ENCODE measurements at places on chromosomes 2 and 18.
A peak's percentile ranks its signal among the peaks of the same experiment; 100 is the strongest.

DNA sequence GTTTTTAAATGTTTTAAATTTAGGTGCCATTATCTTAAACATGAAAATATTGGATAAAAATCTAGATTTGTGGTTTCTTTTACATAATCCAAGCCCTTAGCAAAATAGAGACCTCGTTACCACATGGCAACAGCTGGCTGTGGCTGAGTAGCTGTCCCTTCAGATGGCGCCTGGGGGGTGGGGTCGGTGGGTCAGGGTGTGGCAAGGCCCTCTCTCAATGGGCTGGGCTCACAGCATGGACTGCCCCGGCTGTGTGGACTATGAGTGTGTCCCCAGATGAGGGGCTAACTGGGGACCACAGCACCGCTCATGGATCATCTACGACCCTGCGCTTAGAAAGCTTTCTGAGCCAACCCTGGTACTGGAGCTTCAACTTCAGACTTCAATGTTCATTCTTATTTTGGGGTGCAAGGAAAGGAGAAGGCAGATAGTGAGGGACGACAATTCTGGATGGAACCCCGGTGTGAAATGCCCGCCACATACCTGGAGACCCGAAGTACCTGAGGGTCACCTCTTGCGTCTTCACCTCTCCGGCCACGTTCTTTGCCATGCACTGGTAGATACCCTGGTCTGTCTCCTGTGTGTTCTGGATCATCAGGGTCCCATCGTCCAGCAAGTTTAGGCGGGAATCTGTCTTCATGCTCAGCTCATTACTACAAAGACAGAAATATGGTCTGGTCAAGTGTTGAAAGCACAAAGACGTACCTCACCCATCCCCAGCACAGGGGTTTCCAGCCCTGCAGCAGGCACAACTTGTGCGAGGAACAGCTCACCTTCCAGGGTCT is 71.0 kb downstream of the PXDN start:
- no peak for DNase-seq

DNA sequence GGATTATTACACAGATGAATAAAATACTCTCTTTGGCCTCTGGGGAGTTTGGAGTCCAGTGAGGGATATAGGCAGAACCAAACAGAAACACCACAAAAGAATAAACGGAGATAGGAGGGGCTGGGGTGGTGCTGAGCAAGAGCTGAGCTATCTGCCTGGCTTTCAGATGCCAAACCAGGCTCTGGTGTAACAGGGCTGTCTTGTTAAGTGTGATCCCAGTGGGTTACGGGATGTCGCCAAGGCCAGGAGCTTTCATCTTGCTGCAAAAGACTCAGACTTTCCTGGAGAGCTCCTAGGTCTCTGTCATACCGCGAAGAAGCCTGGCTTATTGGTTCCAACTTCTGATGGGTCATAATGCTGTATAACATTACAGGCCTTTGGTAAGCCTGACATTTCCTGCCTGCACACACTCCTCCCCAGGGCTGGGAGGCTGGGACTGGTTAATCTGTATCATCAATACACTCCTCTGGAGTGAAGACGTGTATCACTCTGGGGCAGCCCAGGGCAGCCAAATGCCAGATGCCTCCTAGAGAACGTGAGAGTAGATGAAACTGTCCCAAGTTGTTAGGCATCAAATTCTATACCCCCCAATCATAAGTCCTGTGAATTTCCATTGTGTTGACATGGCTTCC is 60.5 kb downstream of the STPG4 start:
- DNase-seq = no peak

GRCh38 chr18:58272779-58273435 is 228.9 kb downstream of the NEDD4L start:
- DNase-seq = no peak

- no peak for DNase-seq
Measured at GRCh38 chr18:13317801-13318200, 99.2 kb downstream of the LDLRAD4 start.

GRCh38 chr18:31100436-31101182 is 1.6 kb downstream of the DSC2 start:
- no peak for DNase-seq

DNA sequence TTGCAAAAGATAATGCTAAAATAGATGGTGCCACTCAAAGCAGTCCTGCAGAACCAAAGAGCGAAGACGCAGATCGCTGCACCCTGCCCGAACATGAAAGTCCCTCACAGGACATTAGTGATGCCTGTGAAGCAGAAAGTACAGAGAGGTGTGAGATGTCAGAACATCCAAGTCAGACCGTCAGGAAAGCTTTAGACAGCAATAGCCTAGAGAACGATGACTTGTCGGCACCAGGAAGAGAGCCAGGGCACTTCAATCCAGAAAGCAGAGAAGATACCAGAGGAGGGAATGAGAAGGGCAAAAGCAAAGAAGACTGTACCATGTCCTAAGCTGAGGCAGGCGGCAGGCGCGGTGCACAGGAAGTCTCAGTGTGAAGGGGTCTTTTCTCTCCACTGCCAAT is 34.8 kb upstream of the RBM44 start:
- DNase-seq = no peak

GRCh38 chr2:63465633-63466032 is 122.6 kb downstream of the WDPCP start:
- no peak for DNase-seq

DNA sequence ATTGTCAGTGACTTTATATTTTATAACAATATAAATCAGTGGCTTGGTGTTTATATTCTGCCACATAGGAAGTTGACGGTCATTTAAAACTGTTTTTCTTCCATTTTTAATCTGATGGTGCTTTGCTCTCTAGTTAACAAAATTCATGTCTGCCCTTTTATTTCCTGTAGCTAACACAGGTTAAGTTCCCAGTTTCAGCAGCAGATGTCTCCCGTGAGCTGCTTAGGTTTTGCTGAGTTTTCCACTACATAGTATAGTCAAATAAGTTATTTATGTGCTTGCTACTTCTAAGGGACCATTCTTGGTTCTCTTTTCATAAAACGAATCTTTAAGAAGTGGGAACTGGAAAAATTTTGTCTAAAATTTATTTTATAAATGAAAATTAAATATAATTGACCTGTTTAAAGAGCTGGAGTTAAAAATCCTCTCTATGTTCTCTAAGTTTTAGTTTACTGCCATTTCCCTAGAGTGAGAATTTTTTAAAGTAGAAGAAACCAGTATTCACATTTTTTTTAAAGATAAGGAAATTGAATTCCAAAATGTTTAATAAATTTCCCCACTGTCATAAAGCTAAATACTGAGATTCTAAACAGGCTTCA is 20.6 kb downstream of the HTR2B start:
- DNase-seq = peak; percentile 30

- DNase-seq = peak; percentile 60
Measured at GRCh38 chr2:170409164-170409535, 231.2 kb downstream of the MYO3B start.

DNA sequence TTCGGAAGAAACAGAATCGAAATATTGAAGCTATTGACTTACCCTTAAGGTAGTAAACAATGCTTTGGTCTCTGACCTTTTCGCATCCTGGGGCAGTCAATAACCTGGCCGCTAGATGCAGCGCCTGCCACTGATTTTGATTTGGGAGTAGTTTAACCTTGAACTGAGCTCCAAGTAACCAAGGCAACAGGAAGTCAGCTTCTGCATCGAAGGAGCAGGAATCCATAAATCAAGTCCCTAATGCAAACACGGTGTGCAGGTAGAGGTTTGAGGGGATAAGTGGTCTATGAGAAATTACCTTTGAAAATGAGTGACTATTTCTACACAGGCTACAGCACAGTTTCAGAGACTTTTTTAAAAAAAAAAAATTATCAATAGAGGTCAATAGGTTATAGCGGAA is 353.5 kb downstream of the SETBP1 start:
- no peak for DNase-seq

DNA sequence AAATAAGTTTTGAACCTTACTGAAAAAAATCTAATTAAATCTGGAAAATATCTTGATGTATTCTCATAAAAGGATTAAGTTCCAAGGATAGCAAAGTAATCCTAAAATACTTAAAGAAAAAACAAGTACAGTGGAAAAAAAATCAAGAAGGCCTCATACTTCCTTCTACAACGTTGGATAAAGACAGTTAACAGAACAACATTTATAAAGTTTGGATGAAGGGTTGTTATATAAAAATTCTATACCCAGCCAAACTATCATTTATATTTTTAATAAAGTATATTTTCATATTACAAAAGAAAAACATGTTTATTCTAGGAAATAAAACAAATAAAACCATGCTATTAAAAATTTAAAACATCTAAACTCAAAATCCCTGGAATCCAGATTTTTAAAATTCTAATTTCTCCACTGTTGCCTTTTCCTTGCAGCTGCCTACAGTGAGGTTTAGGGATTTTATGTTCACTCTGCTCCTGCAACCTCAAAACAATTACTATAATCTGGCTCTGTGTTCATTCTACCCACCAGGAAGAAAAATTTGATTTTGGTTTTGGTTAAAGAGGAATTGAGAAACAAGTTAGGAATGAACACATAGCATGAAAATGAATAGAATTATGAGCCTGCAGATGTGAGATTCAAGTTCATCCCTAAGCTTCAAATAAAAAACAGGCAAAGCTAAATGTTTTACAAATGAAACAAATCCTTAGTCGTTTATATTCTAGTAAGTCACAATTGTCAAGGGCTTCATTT is 142.8 kb downstream of the LPIN1 start:
- DNase-seq = no peak

DNA sequence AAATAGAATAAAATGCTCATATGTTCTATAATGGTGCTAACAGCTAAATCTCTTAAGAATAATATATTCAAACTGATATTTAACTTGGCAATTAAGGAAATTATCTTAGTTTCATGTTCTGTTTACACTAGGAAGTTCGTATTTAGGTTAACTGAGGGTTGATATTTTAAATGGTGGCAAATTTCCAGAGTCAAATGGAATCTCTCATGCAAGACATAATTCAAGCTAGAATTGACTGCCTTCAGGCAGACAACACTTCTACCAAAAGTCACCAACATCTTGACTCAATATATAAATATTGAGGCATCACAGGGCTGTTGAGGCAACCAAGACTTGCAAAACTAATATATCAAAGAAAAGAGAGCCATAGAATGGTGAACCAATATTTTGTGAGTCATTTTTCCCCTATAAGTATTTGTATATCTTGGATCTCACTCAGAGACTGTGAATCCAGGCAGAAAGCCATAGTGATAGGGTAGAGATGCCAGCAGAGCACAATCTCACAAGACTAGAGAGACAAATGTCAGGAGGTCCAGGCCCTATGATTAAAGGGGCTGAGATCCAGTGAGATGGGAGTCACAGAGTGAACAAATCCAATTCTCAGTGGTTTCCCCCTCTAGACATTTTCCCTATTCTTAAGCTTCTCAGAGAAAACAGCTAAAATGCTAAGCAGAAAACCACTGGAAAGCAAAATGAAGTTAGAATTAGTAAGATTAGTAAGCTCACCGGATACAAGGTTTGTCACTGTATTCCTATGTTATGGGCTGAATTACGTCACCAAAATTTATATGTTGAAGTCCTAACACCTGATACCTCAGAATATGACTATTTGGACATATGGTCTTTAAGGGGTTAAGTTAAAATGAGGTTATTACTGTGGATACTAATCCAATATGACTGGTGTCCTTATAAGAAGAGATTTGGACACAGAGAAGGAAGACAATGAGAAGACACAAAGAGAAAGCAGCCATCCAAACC is 358.2 kb upstream of the UBE2E3 start:
- DNase-seq = no peak

GRCh38 chr18:48688961-48689360 is 150.1 kb downstream of the CTIF start:
- no peak for DNase-seq

GRCh38 chr18:50006470-50007046 is 188.4 kb downstream of the MYO5B start:
- no peak for DNase-seq

- DNase-seq = no peak
Measured at GRCh38 chr2:119490106-119490505, 34.2 kb downstream of the SCTR start.

GRCh38 chr2:74876081-74876886 is 42.4 kb downstream of the HK2 start:
- peak; percentile 68 for DNase-seq

DNA sequence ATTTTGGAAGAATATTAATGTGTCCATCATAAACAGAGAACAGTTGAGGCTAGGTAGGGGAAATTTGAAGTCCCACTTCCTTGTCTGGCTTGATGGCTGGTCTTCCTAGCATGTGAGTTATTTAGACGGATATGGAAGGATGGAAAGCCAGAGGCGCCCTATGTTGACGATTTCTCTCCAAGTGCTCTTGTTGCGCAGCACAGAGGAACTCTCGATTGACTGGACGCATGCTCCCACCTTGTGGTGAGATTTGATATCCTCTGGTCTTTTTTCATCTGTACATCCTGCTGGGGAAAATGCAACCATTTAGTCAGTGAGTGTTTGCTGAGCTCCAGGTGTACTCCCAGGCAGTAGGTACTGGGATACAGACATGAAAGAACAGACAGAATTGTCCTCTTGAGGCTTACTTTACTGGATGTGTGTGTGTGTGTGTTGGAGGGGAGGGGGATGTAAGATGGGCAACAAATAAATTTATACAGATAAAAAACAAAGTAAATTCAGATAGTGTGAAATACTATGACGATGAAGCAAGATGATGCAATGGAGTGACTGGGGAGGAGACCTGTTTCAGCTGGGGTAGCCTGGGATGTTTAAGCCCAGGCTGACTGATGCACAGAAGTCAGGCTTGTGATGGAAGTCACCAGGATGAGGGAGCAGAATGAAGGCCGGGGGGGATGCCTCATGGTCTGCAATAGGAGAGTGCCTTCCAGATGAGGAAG is 137.2 kb downstream of the TRIM43 start:
- peak; percentile 3 for DNase-seq

- DNase-seq = no peak
Measured at GRCh38 chr2:212539072-212539880, 674 bp upstream of the ERBB4 start.

DNA sequence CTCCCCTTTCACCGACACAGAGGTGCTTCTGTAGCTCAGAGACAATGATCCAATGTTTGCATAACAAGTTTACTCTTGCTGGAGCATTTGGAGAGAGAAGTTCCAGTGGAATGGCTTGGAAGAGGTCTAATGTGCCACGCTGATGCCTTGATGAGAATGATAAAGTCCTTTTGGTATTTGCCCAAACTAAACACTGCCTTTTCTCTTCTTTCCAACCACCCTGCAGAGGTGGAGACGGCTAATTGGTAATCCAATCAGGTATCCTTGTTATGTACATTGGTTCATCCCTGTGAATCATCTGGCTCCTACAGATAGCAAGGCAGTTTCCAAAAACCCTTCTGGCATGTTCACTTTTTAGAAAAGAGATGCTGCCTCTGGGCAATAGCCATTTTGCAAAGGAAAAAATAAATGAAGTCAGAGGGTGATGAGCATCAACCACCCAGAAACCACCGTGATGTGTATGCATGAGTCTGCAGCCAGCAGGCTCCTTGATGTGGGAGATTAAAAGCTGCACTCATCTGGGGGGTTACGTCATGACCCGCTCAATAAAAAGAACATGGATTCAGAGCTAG is 40.6 kb downstream of the KIAA2012 start:
- DNase-seq = no peak
